ENCODE measurements at places on chromosomes 2 and 18.

DNA sequence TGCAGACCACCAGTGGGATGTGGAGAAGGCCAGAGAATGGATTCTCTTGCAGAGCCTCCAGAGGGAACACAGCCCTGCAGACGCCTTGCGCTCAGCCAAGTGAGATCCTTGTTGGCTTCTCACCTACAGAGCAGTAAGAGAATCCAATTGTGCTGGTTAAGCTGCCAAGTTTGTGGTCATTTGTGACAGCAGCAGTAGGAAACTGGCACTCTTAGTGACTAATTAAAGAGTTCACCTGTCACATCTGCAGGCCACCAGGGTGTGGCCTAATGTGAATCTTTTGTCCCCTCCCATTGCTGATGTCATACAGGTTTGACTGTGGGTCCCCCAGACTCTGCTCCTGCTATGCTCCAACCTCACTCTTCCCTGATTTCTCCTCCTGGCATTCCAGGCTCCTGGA lies 235.9 kb downstream of the TFCP2L1 start:
- no peak for DNase-seq

DNA sequence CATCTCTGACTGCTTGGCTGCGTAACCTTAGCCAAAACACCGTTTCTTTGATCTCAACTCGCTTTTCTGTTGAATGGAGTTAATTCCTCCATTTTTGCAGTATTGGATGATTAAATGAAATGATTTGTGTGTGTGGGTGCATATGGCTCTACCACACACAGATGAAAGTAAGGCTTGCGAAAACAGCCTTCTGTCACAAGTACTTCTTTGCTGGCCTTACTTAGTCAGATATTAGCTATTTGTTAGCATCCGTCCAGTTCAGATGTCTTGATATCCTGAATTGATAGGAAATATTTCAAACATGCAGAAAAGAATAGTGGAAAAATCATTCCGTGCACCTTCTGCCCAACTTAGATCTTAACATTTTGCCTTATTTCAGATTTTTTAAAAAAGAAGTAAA lies 21.8 kb downstream of the NCOA1 start:
- DNase-seq = no peak

- no peak for DNase-seq
Observed at GRCh38 chr2:191938779-191939178, 91.9 kb upstream of the CAVIN2 start.

GRCh38 chr2:174554529-174555150 lies 43.0 kb downstream of the WIPF1 start:
- no peak for DNase-seq

GRCh38 chr2:112962308-112963175 lies 15.3 kb upstream of the IL36G start:
- no peak for DNase-seq

DNA sequence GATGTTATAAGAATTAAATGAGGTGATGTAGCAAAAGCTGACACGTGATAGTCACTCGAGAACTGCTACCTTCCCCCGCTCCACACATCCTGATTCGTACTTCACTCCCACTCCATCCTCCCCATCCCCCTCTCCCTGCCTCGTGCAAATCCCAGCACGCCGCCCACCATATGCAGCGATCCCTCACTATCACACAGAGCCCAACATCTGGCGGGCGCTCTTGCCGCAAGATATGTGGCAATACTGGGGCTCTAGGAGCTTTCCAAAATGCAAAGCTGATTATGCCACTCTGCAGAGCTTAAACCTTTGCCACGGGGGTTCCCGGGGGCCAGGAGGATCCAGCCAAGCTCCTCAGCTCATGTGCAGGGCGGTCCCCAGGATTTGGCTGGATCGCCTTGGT lies 37.4 kb downstream of the DNMT3A start:
- no peak for DNase-seq

- no peak for DNase-seq
Observed at GRCh38 chr2:10202131-10202665, 79.7 kb downstream of the RRM2 start.

- no peak for DNase-seq
Observed at GRCh38 chr18:60543646-60544045, 171.1 kb upstream of the MC4R start.

- no peak for DNase-seq
Observed at GRCh38 chr18:332007-332406, 64.2 kb upstream of the THOC1 start.

GRCh38 chr18:78006774-78007260 lies 757.2 kb downstream of the GALR1 start:
- no peak for DNase-seq

DNA sequence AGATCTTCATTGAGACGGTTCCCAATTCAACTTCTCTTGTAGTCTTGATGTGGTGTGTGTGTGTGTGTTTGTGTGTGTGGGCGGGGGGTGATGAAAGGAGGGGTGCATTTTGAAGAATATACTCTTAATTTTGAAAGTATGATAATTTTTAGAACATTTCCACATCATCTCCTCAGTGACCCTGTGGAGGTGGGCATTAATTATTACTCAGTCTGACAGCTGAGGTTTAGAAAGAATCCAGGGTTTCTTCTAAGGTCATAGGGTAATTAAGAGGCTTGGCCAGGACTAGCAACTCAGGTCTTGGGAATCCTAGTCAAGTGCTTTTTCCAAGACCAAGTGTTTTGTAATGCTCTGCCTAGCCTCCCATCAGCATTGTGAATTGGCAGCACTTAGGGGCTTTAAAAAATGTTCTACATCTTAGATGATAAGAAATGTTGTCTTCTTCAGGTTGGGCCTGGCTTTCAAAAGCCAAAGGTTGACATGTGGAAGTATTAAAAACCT lies 100.5 kb downstream of the SPTBN1 start:
- no peak for DNase-seq

GRCh38 chr2:15747603-15748471 lies 156.2 kb downstream of the DDX1 start:
- peak; percentile 19 for DNase-seq

GRCh38 chr2:207692206-207693065 lies 19.0 kb upstream of the CCNYL1 start:
- peak; percentile 38 for DNase-seq

- no peak for DNase-seq
Observed at GRCh38 chr18:55121397-55122170, 162.3 kb upstream of the CCDC68 start.

- peak; percentile 30 for DNase-seq
Observed at GRCh38 chr2:201357221-201357620, at the start of gene FLACC1. TSS of gene FLACC1 (minus strand) at chr2:201357345. CDS start at chr2:201351404, 5,941 bp downstream.

GRCh38 chr2:172562298-172562697 lies 6.4 kb downstream of the PDK1 start:
- no peak for DNase-seq

- DNase-seq = no peak
Observed at GRCh38 chr2:191446910-191447309, 201.7 kb downstream of the MYO1B start.

- no peak for DNase-seq
Observed at GRCh38 chr18:46343931-46344372, 239.8 kb downstream of the HAUS1 start.

- DNase-seq = no peak
Observed at GRCh38 chr2:179265082-179265510, 464 bp upstream of the SESTD1 start.

DNA sequence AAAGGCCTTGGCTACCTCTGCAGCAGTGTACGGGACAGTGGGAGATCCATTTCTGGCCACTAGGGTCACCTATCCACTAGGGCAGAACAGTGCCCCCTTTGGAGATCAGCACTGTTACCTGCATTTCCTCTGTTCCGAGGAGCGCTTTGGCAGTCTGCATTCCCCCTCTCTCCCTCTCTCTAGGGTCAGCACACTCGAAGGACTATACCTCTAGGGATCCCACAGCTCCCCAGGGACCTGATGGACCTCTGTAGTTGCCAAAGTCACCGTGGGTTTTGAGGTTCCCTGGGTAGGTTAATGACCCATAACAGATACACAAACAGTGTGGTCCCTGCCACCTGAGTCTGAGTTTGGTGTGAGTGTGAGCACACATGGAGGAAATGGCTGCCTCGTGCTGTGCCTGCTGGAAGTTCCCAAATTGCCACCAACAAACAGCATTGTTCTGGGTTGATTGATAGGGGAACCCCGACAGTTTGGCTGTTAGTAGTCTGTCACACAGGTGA lies 99.8 kb upstream of the VWC2L start:
- peak; percentile 19 for DNase-seq

DNA sequence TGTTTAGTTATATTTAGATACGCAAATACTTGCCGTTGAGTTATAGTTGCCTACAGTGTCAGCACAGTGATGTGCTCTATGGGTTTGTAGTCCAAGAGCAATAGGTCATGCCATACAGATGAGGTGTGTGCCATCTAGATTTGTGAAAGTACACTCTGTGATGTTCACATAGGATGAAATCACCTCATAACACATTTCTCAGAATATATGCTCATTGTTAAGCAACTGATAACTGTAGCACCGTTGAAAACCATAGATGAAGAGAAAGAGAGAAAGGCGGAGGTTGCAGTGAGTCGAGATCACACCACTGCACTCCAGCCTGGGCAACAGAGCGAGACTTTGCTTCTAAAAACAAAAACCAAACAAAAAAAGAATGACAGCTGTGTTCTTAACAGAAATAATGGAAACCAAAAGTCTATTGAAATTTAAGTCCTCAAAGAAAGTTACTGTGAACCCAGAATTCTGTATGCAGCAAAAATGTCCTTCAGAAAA lies 9.5 kb downstream of the DGKD start:
- no peak for DNase-seq

DNA sequence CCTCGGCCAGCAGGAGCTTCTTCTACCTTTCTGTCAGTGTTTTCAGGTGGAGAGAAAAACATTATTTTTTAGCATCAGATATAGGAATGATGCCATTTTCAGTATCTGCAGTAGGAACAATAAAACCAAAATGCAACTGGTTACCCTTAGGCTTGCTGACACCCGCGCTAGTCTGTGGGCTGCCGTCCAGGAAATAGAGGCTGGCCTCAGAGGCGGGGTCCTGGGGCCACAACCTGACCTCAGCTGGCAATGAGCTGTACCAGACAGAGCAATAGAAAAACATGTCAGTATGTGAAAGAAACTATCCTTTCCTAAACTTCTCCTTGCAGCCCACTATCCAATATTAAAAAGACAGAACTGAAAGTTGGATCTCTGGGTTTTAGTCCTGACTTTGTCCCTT lies 4.6 kb upstream of the ST6GAL2 start:
- no peak for DNase-seq

DNA sequence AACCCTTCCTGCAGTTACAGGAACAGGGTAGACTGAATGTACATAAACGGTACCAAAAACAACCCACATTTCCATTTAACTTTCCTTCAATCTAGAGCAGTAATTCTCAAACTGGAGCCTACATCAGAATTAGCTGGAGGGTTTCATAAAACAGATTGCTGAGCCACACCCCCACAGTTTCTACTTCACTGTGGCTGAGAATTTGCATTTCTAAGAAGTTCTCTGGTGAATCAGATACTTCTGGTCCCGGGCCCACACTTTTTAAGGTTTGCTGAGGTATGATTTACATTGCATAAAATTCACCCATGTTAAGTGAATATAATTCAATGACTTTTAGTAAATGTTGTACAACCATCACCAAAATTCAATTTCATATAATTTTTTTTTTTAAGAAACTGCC lies 113.7 kb downstream of the SRBD1 start:
- peak; percentile 37 for DNase-seq

GRCh38 chr2:226605642-226606041 lies 194.0 kb downstream of the IRS1 start:
- no peak for DNase-seq

DNA sequence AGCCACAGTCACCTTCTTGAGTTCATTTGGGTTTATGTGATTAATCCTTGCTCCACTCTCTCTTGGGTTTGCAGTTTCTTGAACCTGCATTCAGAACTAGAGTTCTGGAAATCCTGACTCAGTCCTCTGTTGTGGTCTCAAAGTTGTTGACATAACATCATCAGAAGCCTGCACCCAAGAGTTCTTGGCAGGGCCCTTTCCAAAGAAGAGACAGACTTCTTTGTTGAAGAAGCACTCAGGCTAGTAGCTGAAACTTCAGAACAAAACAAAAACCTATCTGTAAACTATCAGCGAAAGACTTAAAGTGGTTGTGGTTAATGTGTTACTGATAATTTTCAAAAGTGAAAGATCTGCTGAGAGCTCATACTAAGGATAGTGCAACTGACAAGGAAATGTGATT lies 120.8 kb downstream of the FAM168B start:
- no peak for DNase-seq

- no peak for DNase-seq
Observed at GRCh38 chr2:195543902-195544894, 112.8 kb upstream of the SLC39A10 start.

GRCh38 chr2:3043726-3044125 lies 333.9 kb downstream of the EIPR1 start:
- no peak for DNase-seq

GRCh38 chr2:71516253-71516888 lies 63.0 kb downstream of the DYSF start:
- no peak for DNase-seq

All from HAP-1 (cell line).